Activated CD8-positive, alpha-beta memory T cell treated with anti-CD3 and anti-CD28 coated beads, Interleukin-2, amount 10 ng/mL, durations not matched to agents 7 days and 5 days (primary cell): ENCODE measurements at places on chromosomes 7 and 10.

- H3K27me3 ChIP-seq = no peaks in the 10 kb centered on the region
- no peak overlapping the region for H3K27ac ChIP-seq
Observed at GRCh38 chr10:121900443-121901174, 27.2 kb downstream of the ATE1 start.

GRCh38 chr10:71266918-71267442 lies 52.1 kb upstream of the SLC29A3 start:
- no peak for DNase-seq
- H3K4me3 ChIP-seq = no peak overlapping the region
- H3K36me3 ChIP-seq = no peaks in the 10 kb centered on the region
- H3K27me3 ChIP-seq = no peaks in the 10 kb centered on the region
- peaks cover 4% of the 10 kb centered on the region for H3K4me1 ChIP-seq

DNA sequence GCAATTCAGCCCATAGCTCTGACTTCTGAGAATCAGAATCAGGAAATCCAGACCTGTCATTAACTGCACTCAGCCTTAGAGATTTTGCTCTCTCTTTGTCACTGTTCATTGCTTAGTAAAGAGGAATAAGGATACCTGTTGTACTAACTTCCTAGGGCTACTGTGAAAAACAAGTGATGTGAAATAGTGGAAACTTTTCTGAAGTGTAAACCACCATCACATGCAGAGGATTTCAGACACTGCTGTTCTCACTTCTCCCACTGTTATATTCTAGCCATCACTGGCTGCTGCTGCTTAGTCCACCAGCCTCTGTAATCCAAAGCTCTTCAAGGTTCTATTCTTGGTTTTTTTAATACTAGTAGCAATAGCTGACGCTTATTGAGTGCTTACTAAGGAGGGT lies 129.6 kb upstream of the CCDC6 start:
- no peak for DNase-seq
- H3K36me3 ChIP-seq = no peaks in the 10 kb centered on the region
- peaks cover 17% of the 10 kb centered on the region for H3K27me3 ChIP-seq
- H3K27ac ChIP-seq = no peak overlapping the region

DNA sequence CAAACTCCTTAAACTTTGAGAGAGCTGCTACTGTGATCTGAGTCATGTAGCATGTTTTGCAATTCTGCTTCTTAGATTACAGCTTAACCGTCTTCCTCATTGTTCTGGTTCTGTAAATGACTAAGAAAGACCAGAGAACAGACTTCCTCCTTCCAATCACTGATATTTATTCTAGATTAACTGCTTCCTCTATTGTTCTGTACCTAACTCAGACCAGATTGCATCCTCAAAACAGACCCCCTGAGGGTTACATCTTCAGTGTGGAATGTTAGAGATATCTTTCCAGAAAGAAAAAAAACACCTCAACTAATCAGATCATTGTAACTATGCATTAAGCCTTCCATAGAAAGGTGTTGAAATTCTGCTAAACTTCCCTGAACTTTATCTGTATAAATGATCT lies 5.7 kb upstream of the PIP start:
- H3K36me3 ChIP-seq = no peaks in the 10 kb centered on the region
- H3K4me3 ChIP-seq = no peak overlapping the region
- H3K27me3 ChIP-seq = peaks cover 6% of the 10 kb centered on the region
- no peak for DNase-seq

GRCh38 chr7:15345216-15345615 lies 216.6 kb downstream of the AGMO start:
- DNase-seq = no peak
- H3K27me3 ChIP-seq = no peaks in the 10 kb centered on the region
- no peak overlapping the region for H3K4me3 ChIP-seq
- no peaks in the 10 kb centered on the region for H3K36me3 ChIP-seq

DNA sequence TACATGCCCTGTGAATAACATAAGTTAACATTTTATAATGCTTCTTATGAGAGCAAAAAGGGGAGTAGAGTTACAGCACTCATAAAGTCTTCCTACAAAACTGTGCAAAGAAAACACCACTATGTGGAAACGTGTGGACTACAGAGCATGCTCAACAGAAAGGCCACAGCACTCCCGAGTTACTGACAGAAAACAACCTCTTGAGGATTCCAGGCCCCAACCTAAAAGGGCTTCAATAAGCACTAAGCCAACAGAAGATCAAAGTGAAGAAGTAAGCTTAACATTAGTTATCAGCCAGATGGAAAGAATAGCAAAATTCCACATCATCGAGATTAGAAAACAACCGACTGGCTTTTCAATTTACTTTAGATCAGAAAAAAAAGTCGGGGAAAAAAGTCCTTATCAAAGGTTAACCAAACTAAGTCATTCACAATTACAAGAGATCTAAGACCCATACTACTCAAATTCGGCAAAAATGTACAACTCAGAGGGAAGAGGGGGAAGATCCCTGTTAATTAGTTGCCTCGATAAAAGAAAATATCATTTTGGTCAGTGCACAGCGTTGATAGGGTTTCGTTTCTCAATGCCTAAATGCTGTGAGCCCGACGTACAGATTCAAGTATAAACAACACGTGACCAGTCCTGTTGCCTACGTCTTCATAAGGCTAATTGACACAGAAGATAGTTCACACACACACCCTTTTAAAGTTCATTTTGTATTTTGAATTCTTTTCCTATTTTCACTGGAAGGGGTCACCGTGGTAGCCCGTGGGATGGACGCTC lies 1.4 kb downstream of the KBTBD2 start:
- H3K36me3 ChIP-seq = peaks cover 30% of the 10 kb centered on the region
- peak; percentile 77 for DNase-seq

GRCh38 chr7:45407730-45408408 lies 166.3 kb upstream of the ADCY1 start:
- peaks cover 4% of the 10 kb centered on the region for H3K36me3 ChIP-seq
- H3K27me3 ChIP-seq = peaks cover 20% of the 10 kb centered on the region
- DNase-seq = no peak
- no peak overlapping the region for H3K27ac ChIP-seq
- H3K4me1 ChIP-seq = peaks cover 7% of the 10 kb centered on the region

DNA sequence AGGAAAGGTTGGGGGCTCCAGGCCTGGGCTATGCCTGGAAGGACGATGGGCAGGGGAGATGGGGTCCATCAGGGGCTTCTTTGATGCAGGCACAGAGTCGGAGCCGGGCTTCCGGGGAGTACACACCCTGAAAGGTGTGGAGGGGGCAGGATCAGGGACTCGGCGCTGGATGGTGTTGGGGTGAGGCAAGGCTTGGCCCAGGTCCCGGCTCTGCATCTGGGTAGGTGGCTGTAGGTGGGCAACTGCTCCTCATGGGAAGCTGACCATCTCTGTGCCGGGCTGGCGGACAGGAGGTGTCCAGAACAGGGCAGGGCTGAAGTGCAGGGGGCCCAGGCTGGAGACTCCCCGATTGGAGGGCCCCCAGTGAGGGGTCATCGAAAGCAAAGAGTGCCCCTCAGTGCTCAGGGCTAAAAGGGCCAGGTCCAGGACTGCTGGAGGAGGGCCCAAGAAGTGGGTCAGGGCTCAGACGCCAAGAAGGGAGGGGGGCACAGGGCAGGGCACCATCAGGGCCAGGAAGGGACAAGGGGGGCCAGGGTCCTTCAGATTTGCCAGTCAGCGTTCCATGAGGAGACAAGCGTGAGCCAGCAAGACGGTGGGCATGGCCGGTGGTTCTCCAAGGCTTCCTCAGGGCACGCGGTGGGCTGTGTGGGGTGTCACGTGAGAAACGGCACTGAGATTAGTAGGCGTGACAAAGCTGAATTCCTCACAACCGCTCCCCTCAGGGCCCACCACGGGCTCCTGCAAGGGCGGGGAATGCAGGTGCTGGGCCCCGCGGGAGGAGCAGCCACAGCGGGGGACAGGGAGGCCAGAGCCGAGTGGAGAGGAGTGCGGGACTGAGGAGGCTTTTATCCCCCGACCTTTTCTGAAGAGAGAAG lies 97.0 kb downstream of the BMS1 start:
- no peak for DNase-seq
- H3K36me3 ChIP-seq = no peaks in the 10 kb centered on the region
- H3K27ac ChIP-seq = no peak overlapping the region
- no peak overlapping the region for H3K4me3 ChIP-seq

DNA sequence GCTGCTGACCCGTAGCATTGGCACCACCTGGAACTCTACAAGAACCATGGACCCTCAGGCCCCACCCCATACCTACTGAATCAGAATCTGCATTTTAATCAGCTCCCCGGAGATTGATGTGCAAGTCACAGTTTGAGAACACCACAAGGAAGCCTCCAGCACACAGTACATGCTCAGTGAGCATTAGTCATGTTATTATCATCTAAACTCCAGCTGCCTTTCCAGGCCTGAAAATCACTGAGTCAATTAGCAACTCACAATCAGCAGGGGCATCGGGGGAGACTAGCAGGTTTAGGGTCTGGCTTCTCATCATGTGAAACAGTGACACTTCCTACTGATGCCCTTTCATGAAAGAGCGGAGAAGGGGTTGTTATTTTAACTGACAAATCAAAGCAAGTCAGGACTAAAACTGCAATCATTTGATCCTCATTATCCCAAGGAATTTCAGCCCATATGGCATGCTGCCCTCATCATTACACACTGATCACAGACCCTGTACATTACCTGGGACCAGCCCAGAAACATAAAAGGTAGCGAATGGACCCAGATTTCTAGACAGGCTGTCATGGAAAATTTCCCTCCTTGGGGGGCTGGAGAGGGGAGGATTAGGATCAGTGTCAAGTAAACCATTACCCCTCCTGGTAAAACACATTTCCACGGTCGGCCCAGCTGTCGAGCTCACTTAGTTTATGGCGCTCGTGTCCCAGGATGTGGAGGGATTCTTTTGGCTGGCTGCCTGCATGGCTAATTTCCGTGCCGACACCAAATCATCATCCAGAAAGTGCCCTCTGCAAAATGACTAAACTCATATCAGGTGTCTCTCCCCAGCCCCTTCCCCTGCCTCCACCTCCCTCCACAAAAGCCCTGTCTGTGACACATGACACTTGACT lies 122.8 kb downstream of the PRLHR start:
- no peak overlapping the region for H3K4me3 ChIP-seq
- no peaks in the 10 kb centered on the region for H3K4me1 ChIP-seq
- H3K27ac ChIP-seq = no peak overlapping the region
- H3K36me3 ChIP-seq = no peaks in the 10 kb centered on the region
- DNase-seq = peak; percentile 25

DNA sequence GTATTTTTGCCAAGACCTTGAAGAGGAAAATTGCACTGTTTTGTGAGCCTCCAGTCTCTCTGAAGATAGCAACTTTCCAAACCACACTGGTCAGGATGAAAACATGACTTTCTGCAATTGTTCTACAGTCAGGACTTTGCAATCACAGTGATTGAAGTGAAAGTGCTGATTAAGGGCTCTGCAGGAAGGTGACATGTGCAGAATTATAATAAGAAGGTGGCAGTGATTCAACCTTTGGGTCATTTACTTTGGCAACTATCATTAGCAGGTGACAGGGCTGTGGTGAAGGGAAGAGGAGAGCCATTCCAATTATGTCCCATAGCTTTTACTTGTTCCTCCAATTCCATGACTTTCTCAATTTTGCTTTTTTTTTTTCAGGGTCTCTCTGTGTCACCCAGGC lies 350.0 kb upstream of the FZD8 start:
- H3K27me3 ChIP-seq = no peaks in the 10 kb centered on the region
- H3K4me1 ChIP-seq = no peaks in the 10 kb centered on the region
- DNase-seq = no peak
- no peak overlapping the region for H3K27ac ChIP-seq
- H3K4me3 ChIP-seq = no peak overlapping the region

- H3K4me1 ChIP-seq = peaks cover 25% of the 10 kb centered on the region
- no peak overlapping the region for H3K27ac ChIP-seq
- no peak overlapping the region for H3K4me3 ChIP-seq
Observed at GRCh38 chr10:43322331-43322730, 49.1 kb upstream of the FXYD4 start.

DNA sequence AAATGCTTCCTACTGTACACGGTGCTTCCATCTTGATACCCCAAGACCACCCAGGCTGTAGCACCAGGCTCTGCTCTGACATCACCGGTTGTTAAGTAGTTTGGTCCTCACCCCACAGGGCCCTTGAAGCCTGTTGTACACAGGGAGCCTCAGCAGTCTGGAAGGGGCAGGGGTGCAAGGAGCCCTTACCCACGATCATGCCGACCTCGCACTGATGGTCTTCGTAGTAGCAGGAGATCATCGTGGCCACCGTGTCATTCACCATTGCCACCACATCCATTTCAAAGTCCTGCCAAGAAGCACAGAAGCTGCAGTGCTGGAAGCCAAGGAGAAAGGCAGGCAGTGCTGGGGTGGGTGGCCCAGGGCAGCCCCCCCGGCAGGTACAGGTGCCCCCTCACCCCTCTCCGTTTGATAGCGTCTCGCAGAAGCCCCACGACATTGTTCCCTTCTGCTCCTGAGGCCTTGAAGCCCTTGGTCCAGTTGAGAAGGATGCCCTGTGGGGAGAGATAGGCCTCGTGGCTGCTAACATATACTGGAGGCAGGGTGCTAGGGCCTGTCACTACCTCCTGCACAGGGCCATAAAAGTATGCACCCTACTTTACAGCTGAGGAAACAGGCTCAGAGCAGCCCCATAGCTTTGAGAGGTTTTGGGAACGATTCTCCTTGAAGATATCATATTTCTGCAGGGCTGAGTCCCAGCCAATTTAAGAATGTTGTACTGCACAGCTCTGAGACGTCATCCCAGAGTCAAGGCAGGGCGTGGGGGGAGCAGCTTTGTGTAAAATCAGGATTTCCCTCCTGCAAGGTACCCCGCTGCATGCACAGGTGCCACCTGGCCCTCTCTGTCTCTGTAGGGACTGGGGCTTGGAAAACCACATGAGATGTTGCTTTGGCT lies 8.7 kb upstream of the MYL7 start:
- peaks cover 8% of the 10 kb centered on the region for H3K4me1 ChIP-seq
- no peak overlapping the region for H3K27ac ChIP-seq
- peaks cover 15% of the 10 kb centered on the region for H3K27me3 ChIP-seq
- no peak overlapping the region for H3K4me3 ChIP-seq
- H3K36me3 ChIP-seq = no peaks in the 10 kb centered on the region
- DNase-seq = no peak

GRCh38 chr10:57430376-57430775 lies 837.3 kb downstream of the IPMK start:
- no peak overlapping the region for H3K4me3 ChIP-seq
- no peaks in the 10 kb centered on the region for H3K4me1 ChIP-seq
- no peak for DNase-seq
- no peaks in the 10 kb centered on the region for H3K27me3 ChIP-seq
- H3K36me3 ChIP-seq = no peaks in the 10 kb centered on the region

- no peaks in the 10 kb centered on the region for H3K4me1 ChIP-seq
- no peak for DNase-seq
- no peaks in the 10 kb centered on the region for H3K36me3 ChIP-seq
- no peak overlapping the region for H3K4me3 ChIP-seq
- no peak overlapping the region for H3K27ac ChIP-seq
Observed at GRCh38 chr7:37899712-37900247, 16.8 kb downstream of the SFRP4 start.

GRCh38 chr7:116984511-116984910 lies 31.2 kb downstream of the ST7 start:
- H3K27me3 ChIP-seq = no peaks in the 10 kb centered on the region
- H3K36me3 ChIP-seq = peaks cover 1% of the 10 kb centered on the region
- no peak overlapping the region for H3K27ac ChIP-seq

DNA sequence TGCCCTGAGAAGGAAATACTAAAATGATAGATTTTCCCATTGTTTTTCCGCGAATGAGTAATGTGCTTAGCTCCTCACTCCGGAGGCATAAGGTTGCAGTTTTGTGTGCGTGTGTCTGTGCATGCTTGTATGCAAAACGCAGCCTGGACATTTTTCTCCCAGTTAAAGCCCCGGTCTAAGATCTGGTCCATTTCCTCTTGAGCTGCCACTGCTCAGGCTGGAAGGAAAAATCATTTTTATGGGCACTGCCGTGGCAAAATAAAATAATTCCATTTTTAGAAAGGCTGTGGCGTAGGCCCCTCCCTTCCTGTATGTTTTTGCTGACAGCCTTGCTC lies 260.6 kb downstream of the WDR37 start:
- no peak overlapping the region for H3K27ac ChIP-seq
- no peaks in the 10 kb centered on the region for H3K36me3 ChIP-seq
- H3K4me1 ChIP-seq = no peaks in the 10 kb centered on the region
